Stimulated activated CD4-positive, alpha-beta T cell treated with anti-CD3 and anti-CD28 coated beads, Interleukin-15, amount 100 ng/mL, for 1 hour (primary cell): ENCODE measurements at places on chromosomes 11 and 22.

- DNase-seq = no peak
These were observed 329.6 kb upstream of the B3GAT1 start for GRCh38 chr11:134741453-134742223.

GRCh38 chr22:46115388-46115678, 35.0 kb upstream of the PPARA start:
- DNase-seq = no peak

- no peak for DNase-seq
These were observed 54.9 kb downstream of the PHF21A start for GRCh38 chr11:46066335-46066734.

DNA sequence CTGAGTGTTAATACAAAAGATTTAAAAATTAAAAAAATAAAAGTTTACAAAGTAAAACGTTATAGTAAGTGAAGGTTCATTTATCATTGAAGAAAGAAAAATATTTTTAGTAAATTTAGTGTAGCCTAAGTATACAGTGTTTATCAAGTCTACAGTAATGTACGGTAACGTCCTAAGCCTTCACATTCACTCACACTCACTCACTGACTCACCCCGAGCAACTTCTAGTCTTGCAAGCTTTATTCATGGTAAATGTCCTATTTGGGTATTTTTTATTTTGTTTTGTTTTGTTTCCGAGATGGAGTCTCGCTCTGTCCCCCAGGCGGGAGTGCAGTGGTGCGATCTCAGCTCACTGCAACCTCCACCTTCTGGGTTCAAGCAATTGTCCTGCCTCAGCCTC, 8.8 kb downstream of the CASTOR1 start:
- DNase-seq = no peak

GRCh38 chr11:32960553-32961164, 55.0 kb upstream of the DEPDC7 start:
- DNase-seq = no peak

DNA sequence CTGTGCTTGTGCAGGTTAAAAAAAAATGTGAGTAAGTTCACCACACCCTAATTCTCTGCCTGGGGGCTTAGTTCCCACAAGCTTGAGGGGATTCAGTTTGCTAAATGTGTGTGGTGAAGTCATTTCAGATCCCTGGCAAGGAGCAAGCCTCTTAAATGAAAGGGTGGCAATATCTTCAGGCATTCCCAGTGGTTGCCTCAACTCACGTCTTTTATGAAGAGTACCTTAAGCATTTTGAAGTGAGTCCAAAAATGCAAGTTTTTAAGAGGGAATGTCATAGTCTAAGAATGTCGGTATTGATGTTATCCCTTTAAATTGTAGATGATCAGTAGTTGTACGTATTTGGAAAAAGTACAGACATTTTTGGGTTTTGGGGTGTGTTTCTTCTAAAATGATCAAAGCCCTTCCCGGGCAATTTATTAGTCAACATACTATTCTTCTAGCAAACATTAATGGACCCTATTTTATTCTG, 4.9 kb downstream of the TCP11L1 start:
- no peak for DNase-seq

DNA sequence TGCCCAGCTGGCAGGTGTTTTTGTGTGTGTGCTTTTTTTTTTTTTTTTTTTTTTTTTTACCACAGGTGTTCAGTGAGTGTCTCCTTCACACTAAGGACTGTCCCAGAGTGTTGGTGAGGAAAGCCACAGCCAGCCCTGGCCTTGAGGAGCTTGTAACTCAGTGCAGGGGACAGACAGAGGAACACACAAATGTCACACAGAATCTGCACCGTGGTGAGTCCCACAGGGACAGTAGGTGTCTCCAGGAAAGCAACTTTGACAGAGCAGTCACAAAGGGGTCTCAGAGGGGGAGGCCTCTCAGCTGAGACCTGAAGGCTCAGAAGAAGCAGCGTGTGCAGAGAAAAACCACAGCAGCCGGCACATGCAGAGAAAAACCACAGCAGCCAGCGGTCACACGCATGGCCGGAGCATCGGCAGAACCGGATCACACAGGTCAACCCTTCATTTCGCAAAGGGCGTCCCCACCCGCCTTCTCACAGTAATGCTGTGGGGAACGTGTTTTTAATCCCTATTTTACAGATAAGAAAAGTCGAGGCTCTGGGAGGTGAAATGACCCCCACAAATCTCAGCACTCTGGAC, 101.7 kb upstream of the PRR5 start:
- no peak for DNase-seq

- no peak for DNase-seq
These were observed 16.3 kb downstream of the APOL5 start for GRCh38 chr22:35733791-35734516.

- no peak for DNase-seq
These were observed 67.8 kb downstream of the TCF20 start for GRCh38 chr22:42202669-42203068.

GRCh38 chr11:75066061-75066460, 30.6 kb downstream of the OR2AT4 start:
- DNase-seq = no peak
